ENCODE measurements at places on chromosomes 4 and X.

GRCh38 chr4:95798727-95799126 is 41.2 kb upstream of the PDHA2 start:
- DNase-seq: no peak

DNA sequence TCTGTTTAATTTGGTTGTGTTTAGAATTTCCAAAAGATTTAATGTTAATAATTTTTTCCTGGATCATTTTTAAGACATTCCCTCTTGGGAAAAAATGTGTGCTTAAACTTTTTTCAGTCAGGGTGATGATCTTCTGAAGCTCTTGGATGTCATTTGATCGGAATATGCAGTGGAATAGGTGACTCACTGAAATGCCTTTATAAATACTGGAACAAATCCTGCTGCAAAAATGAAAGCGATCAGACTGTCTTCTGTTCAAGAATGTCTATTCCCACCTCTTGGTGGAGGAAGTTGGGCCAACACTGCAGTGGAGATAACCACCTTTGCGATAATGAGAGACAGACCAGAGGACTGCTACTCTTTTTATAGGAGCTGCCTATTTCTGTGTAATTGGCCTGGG is 46.7 kb downstream of the LARP1B start:
- DNase-seq: no peak

DNA sequence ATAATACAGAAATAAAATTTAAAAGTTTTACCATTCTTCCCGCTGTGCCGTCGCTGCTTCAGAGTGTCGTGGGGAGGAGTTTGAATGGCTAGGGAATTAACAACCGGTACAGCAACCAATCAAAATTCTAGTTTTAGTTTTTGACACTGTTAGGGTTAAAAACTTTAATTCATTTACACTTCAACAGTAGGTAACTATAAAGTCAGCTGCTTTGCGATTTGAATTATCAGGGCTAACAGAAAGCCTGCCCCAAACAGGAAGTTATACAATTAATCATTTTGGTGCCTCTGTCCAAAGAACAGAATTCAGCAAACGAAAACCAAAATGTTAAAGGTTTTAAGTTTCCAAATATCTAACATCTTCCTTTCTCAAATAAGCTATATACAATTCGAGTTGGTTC is 2.3 kb downstream of the HNRNPD start:
- no peak for DNase-seq

- DNase-seq: no peak
Measured at GRCh38 chrX:41095908-41096307, 10.7 kb downstream of the USP9X start.

GRCh38 chr4:183314806-183315205 is 5.3 kb downstream of the CLDN22 start:
- DNase-seq: no peak

DNA sequence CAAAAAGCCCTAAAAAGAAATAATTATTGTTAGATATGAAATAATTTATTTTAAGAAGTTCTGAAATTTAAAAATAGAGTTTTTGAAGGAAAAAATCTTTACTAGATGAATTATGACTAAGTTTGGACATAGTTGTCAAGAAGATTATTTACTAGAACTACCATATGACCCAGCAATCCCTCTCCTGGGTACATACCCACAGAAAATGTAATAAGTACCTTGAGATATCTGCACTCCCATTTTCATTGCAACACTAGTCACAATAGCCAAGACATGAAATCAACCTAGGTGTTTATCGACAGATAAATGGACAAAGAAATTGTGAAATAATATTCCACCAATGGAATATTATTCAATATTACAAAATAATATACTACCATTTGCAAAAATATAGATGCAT is 109.9 kb downstream of the PDHA2 start:
- no peak for DNase-seq

- DNase-seq: no peak
Measured at GRCh38 chr4:128979934-128980333, 113.4 kb downstream of the SCLT1 start.

DNA sequence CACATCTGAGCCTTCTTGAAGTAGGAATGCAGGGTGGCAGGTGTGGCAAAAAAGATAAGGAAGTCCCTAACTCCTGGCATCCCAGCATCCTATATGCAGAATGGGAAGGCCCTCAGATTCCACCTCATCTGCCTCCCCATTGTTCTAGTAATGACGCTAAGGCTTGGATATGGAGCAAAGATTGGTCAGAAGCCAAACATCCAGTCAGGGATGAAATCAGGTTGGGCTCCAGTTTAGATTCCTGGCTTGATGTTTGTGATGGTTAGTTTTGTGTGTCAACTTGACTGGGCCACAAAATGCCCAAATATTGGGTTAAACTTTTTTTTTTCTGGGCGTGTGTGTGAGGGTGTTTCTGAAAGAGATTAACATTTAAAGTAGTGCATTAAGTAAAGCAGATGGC is 39.6 kb upstream of the MAGEA4 start:
- no peak for DNase-seq

- DNase-seq: no peak
Measured at GRCh38 chr4:23818097-23818885, 71.6 kb downstream of the PPARGC1A start.

- no peak for DNase-seq
Measured at GRCh38 chr4:155539746-155540145, 126.9 kb upstream of the GUCY1A1 start.

GRCh38 chr4:24878636-24879016 is 34.2 kb downstream of the CCDC149 start:
- no peak for DNase-seq

GRCh38 chr4:26127851-26128337 is 192.9 kb upstream of the RBPJ start:
- no peak for DNase-seq

- DNase-seq: no peak
Measured at GRCh38 chr4:87882321-87882720, 49.6 kb downstream of the MEPE start.

GRCh38 chr4:15410750-15411149 is 17.1 kb upstream of the C1QTNF7 start:
- no peak for DNase-seq

DNA sequence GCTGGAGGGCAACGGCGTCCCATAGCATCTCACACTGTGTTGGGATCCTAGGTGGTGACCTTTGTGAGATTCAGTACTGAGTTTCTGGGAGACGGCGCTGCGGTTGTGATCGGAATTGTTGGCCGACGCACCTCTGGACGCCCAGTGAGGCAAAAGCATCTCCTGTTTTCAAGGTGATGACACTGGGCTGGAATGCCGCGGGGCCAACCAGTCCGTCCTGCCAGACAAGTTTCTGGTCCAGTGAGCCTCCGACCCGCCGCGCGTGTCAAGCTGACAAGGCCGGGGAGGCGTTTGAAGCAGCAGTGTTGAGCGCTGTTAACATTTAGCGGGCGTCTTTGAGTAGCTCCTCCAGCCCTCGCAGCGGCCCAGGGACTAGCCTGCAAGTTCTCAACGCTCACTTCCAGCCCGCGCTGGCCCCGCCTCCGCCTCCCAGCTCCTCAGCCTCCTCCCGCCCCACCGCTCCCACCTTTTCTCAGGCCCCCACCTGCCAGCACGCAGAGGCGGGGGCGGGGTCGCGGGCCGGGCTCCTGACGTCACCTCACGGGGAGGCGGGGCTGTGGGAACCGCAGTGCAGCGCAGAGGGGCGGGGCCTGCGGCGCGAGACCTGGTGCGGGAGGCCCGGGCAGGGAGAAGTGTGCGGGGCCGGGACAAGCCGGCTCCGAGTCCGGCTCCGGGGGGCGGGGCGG is 482 bp upstream of the CDS1 start:
- DNase-seq: peak; percentile 80

DNA sequence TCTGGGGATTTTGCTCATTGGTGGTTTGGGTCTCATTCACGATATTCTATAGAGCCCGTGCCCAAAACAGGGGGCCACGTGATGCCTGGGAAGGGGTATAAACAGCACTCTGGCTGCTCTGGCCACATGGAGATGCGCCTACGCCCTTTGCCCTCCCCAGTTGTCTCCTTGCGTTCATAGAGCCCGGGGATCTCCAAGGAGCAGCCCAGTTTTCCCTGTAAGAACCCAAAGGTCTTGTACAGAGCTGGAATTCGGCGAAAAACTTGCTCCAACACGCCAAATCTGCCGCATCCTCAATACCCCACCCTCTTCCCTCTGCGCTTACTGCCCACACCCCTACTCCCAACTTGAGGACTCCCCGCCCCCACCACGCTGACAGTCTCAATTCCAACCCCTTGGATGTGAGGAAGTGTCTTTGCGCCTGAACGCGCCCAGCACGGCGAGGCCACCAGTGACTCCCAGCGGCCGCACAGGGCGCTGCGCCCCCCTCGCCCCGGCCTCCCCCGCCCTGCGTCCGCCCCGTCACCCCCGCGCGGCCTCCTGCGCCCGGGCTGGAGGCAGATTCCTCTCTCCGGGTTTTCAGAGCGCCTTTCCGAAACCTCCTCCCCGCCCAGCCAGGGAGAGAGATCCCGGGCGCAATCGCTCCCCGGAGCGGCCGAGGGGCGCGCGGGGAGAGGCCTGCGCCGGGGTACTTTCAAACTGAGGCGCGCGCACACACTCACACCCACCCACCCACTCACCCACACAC is at the start of gene NHS:
NHS (plus strand) TSS at position 582 of the 748 bp plus-strand sequence. CDS start 558 bp downstream, outside the sequence.
- no peak for DNase-seq

GRCh38 chr4:56972809-56973208 is 4.6 kb downstream of the NOA1 start:
- no peak for DNase-seq

DNA sequence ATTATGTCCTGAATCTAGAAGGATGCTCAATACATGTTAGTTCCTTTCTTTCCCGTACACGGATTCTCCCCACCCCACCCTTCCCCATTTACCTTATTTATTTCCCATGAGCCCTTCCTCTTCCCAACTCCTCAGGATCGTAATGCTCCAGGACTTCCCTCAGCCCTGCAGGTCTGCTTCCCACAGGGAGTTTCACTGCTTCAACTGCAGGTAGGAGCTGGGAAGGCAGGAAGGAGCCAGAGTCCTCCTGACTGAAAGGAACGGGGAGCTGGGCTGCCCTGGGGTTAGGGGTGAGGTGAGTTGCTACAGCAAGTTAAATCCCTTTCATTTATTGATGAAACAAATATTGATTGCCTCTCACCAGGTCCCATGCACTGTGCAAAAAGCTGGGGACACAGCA is 33.2 kb downstream of the SAT1 start:
- no peak for DNase-seq

- DNase-seq: no peak
Measured at GRCh38 chr4:76361689-76362412, 55.3 kb downstream of the STBD1 start.

GRCh38 chr4:133887723-133888122 is 313.9 kb downstream of the PABPC4L start:
- DNase-seq: no peak

- DNase-seq: no peak
Measured at GRCh38 chrX:9164533-9165426, 130.9 kb upstream of the FAM9B start.

DNA sequence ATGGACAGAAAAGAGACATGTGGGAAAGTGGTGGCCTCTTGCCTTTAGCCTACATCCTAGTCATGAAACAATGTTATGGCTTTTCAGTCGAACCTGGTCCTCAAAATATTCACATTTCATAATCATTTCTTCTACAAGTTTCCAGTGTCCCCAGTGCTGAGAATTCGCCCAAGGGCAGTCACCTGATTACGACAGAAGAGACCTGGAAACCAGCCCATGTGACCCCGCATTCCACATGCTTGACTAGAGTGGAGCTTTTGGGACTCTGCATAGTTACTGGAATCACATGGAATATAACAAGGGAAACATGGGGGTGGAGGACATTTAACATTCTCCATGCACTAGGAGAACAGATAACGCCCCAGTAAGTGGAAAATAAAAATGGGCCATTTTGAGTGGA is 100.1 kb downstream of the PPARGC1A start:
- DNase-seq: no peak

DNA sequence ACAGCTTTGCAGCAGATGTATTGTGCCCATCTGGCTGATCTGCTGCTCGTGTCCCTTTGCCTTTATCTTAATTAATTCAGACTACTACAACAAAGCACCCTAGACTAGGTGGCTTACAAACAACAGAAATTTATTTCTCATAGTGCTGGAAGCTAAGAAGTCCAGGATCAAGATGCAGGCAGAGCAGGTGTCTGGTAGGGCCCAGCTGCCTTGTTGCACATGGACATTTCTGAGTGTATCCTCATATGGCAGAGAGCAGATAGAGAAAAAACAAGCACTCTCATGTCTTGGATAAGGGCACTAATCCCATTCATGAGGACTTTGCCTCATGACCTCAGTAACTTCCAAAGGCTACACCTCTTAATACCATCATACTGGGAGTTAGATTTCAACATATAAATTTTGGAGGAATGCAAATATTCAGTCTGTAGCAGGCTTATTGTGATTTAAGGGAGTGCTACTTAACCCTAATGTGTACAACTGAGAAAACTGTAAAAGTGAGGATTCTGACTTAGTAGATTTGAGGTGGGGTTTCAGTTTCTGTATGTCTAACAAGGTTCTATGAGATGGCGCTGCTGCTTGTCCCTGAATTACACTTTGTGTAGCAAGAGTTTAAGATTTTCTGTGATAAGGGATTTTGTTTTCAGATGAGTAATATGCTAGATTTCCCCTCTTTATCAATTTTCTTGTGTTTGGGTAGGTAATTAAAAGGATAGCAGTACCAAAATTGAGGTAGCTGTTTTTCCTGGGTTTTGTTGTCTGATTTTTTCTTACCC is 473.2 kb upstream of the TECRL start:
- no peak for DNase-seq

DNA sequence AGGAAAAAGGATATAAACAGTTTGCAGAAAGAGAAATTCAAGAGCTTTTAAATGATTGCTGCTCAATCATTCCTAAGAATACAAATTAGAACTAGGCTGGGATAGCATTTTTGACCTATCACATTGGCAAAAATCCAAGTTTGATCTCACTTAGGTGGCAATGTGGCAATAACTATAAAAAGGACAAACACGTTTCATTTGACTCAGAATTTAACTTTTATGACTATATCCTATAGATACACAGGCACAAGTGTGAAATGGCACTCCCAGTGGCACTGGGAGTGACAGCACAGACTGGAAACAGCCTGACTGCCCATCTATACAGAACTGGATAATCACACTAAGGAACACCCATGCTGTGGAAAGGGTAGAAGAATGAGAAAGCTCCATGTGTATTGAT is 11.1 kb downstream of the CENPU start:
- no peak for DNase-seq

GRCh38 chr4:25489253-25489797 is 112.3 kb downstream of the ANAPC4 start:
- no peak for DNase-seq

- peak; percentile 71 for DNase-seq
Measured at GRCh38 chrX:132219343-132219768, at the start of gene RAP2C. TSS of gene RAP2C (minus strand) at chrX:132219447. CDS start at chrX:132217268, 2,179 bp downstream.

GRCh38 chr4:158410272-158410671 is 111.4 kb upstream of the RXFP1 start:
- DNase-seq: no peak

DNA sequence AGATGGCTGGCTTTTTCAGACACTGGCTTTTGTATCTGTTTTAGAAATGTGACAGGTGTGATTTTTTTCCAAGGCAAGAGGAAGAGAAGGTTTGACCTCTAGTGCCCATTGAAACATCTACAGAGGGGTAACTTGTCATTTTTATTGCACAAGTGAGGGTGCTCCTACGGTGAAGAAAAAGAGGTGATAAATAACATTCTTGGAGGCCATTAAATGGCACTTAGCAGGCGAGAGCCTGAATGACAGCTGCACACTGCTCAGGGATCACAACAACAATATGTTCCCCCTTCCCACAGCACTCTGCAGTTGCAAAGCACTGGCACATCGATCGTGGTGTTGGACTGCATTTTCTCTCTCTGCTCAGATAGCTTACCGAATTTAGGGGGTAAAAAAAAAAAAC is 22.9 kb downstream of the FAM184B start:
- DNase-seq: no peak

- no peak for DNase-seq
Measured at GRCh38 chr4:159607809-159608208, 504.9 kb downstream of the RAPGEF2 start.

- DNase-seq: no peak
Measured at GRCh38 chr4:54898656-54899340, 226.6 kb downstream of the KDR start.

Data from nucleus accumbens (tissue), 56 donors.